ENCODE measurements at places on chromosomes 3 and 15.

DNA sequence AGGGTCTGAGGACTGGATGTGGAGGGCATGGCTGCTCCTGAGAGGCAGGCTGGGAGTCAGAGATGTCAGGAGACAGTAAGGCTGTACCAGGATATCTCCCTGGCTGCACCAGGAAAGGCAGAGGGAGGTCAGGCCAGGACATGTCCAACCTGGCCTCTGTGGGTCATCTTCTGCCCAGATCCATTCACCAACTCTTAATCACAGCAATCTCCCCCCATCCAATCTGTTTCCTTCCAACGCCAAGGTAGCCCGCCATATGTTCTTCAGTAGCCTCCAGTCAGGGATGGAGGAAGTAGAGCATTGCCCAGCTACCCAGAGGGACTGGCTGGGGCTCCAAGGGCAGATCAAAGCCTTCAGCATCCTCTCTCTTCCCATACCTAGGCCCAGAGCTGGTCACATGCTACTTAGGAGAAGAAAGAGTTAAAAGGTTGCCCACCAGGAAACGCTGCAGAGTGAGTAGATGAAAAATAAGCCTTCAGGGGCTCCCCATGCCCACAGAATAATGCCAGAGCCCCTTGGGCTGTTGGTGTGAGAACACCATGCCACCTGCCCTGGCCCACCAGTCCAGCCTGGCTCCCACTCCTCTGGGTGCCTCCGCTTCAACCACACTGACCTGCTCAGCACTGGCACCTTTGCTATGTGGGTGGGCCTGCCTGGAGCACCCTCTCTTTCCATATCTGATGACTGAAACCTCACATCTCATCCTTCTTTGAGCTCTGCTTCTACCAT, 176.8 kb downstream of the MEGF11 start:
- DNase-seq = no peak

- DNase-seq = peak; percentile 8
Measured at GRCh38 chr3:132659365-132660051, at the start of gene ACAD11. Gene ACAD11 (minus strand): TSS chr3:132659809. CDS start chr3:132659751, 58 bp downstream.

DNA sequence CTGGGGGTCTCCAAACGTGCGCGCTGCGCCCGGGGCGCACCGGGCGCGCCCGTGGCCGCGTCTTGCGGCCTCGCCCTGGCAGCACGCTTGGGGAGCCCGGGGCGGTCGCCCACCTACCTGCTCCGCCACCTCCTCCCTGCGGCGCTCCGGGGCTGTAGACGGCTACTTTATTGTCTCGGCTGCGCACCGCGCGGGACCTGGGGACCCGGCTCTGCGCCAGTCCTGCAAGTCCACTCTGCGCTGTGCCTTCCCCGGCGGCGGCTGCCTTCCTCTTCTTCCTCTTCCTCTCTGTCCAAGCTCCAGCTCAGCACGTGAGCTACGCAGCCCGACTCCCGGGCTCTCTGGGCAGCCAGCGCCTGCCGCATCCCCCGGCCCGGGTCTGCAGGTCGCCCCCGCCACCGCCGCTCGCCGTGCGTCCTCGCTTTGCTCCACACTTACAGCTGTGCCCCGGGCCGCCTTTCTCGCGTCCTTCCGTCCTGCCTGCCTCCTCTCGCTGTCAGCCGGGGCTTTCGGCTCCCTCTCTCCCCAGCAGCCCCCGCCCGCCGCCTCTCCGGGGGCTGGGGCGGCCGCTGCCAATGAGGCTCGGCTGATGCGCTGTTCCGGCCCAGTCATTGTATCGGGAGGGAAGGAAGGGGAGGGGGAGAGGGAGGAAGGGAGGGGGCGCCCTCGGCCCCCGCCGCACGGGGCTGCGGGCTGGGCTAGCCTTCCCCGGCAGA, 156.4 kb upstream of the FRMD4B start:
- DNase-seq = no peak

DNA sequence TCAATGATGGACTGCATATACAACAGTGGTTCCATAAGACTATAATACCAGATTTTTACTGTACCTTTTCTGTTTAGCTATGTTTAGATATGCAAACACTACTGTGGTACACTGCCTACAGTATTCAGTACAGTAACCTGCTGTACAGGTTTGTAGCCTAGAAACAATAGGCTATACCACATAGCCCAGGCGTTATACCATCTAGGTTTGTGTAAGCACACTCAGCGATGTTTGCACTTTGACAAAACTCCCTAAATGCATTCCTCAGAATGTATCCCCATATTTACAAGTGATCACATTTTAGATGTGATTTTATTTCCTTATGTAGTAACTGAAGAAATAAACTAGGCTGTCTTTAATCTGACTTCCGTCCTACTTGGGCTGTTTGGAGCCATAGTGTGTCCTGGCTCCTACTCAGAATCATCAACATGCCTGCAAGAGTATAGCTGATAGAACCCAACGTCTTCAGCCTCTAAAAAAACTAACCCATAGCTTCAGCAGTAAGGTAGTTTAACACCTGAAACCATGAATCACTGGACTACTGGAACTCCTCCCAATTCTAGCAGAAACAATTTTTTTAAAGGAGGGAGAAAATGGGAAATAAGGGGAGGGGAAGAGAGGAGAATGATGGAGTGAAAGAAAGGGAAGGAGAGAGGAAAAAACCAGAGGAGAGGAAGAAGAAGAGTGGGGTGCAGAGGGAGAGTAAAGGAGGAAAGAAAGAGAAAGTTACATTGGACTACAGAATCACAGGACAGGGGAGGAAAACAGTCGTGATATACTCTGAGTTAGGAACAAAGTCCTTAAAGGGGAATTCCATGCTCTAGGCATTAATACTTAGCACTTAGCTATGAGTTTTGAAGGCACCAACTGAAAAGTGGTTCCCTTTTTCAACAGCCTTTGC, 67.7 kb upstream of the PLXND1 start:
- no peak for DNase-seq

GRCh38 chr3:98761643-98762229, 1.4 kb upstream of the ST3GAL6 start:
- no peak for DNase-seq

Data from effector memory CD4-positive, alpha-beta T cell (primary cell).